Fibroblast of the conjunctiva (primary cell): ENCODE measurements at places on chromosomes 1 and 21.

DNA sequence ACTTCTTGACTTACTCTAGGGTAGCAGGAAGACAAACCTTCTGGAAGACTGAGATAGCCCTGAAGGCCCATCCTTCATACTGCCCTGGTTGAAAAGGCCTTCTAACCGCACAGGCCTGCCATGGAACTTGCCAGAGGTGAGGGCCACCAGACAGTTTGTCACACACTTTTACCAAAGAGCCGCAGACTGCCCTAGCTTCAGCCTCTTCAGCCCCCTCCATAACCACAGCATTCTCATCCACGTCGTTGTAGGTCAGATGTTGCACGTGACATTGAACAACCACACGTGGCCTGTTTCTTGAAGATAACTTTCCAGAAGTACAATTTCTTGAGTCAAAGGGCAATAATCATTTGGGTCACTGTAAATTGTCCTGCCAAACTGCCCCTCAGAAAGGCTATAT lies 18.9 kb downstream of the ZNF362 start:
- no peak for DNase-seq

- peak; percentile 91 for DNase-seq
Observed at GRCh38 chr1:154970631-154971340, at the start of gene SHC1. Gene SHC1 (minus strand): TSS chr1:154970747. CDS start chr1:154970526, 221 bp downstream.

DNA sequence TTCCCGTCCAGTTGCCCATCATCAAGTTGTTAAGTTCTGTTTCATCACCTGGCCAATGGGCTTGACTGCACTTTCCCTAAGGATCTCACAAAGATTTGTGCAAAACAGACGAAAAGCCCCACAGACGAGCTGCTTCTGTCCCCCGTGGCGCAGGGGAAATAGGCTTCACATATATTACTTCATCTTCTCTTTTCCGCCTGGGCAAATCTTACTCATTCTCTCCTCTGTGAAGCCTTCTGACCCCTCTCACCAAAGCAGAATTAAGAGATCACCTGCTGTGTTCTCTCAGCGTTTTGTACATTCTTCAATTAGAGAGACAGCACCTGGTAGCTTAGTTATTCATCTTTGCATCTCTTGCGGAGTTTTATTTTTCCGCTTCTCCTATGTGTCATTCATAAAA lies 129.8 kb downstream of the IGSF21 start:
- DNase-seq, result no peak

- no peak for DNase-seq
Observed at GRCh38 chr1:54516249-54516920, 31.6 kb upstream of the ACOT11 start.

DNA sequence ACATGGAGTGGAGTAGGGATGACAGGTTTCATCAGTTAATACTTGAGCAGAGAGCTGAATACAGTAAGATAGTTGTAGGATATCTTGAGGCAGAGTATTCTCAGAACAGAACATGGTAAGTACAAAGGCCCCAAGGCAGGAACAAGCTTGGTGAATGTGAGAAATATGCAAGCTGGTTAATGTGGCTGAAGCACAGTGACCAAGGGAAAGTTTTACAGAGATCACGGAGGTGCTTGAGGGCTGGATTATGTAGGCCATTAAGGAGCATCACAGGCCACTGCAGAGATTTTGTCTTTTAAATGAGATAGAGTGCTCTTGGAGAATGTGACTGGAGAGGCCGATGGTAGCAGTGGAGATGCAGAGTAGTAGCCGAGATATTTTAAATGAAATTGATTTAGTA lies 54.0 kb upstream of the BOLA1 start:
- DNase-seq, result no peak
